Diencephalon (tissue), 1 donor: ENCODE measurements at places on chromosomes 2 and 18. TPM values are rescaled to one million over a fixed set of nuclear protein-coding genes. Genes with fewer than 3 reads are reported as not detected.

The ANKRD30B gene
- 3.9 TPM for total RNA-seq

The REG3G gene
- not detected for total RNA-seq

The NDC80 gene
- 14.3 TPM for total RNA-seq

The GGCX gene
- total RNA-seq: 28.8 TPM

The SLC9A2 gene
- total RNA-seq: 1.8 TPM
